Naive B cell (primary cell): ENCODE measurements at places on chromosomes 1 and 21. TPM values are rescaled to one million over a fixed set of nuclear protein-coding genes. Genes with fewer than 3 reads are reported as not detected.

GRCh38 chr1:211320980-211321379, 5.7 kb upstream of the TRAF5 start:
- no peak overlapping the region for H3K4me3 ChIP-seq
- H3K36me3 ChIP-seq: no peaks in the 10 kb centered on the region

Gene LIN28A
- polyA plus RNA-seq: not detected

Gene C21orf58
- 1.1 TPM for polyA plus RNA-seq

DNA sequence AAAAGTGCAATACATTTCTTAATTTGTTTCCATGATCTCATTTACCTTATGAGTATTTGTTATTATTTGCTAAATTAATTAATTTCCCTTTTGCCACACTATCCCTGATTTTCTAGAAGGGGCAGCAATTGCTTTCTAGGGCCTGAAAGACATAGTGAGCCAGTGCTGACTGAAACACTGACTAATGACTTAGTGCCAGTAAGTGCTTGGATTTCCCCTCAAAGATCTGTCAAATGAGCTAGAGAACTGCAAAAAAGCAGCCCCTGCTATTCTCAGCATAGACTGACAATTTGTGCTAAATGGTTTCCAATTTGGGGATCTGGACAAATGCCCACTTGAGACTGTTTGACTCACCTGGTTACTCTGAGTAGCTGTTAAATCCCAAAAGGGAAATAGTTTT, 35.6 kb upstream of the USH2A start:
- no peaks in the 10 kb centered on the region for H3K27me3 ChIP-seq
- H3K36me3 ChIP-seq: no peaks in the 10 kb centered on the region
- DNase-seq: no peak

Gene CAPZB
- 445 TPM for polyA plus RNA-seq

DNA sequence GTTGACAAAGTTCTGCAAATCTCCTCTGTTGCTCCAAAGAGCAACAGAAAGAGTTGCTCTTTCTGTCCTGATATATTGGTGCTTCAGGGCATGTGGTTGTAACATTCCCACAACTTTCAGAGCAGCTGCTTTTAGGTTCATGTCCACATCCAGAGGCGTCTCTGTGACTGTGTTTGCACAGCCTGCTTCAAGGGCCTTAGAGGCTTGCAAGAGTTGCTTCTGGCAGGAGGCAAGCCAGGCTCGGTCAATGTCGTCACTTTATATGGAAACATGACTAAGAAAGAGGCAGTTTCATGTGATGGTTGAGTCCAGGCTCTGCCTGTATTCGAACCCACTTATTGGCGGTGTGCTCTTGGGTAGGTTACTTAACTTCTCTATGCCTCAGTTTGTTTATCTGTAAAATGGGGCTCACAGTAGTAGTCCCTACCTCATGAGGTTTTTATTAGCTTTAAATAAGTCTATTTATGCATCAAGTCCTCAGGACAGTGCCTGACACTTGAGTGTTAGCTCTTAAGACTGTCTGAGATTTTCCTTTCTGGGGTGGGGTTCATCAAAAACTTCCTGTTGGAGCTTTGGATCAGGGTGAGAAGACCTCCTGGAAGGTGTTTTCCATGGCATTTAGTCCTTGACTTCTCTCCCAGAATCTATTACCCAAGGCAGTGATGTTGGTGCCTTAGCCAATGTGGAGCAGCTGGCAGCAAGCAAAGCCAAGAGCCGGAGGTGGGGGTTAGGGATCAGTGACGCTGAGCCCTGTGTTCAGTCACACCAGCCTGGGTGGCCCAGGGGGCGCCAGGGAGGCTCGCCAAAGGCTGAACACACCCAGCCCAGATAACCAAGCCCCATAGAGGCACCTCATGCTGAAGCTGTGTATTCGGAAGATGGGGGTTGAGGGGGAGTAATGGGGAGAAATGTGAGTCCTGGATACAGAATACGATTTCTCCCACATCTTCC, 18.9 kb downstream of the LHX4 start:
- H3K4me3 ChIP-seq: no peak overlapping the region
- no peak for DNase-seq
- no peak overlapping the region for H3K27ac ChIP-seq
- H3K27me3 ChIP-seq: peaks cover 50% of the 10 kb centered on the region
- H3K4me1 ChIP-seq: no peaks in the 10 kb centered on the region
- no peaks in the 10 kb centered on the region for H3K36me3 ChIP-seq

Gene GOLT1A
- not detected for polyA plus RNA-seq
